ENCODE measurements at places on chromosomes 1 and 21.

GRCh38 chr1:163970699-163971098, 588.3 kb upstream of the PBX1 start:
- DNase-seq = no peak

DNA sequence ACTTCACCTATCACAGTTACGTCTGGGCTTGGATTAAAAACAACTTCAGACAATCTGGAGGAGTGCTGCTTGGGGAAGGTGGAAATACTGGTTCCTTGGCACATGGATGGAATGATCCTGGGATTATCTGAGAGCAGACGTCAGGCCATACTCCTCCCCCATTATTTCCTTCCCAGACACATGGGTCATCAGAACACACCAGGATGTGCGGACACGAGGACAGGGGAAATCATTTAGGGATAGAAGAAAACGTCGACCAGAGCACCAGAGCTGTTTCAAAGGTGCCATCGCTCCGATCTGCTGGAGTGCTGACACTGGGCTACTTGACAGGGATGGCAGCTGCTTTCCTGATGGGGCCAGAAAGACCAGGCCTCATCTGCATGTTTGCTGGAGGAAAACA, 31.8 kb upstream of the ANGPTL7 start:
- DNase-seq = no peak

- peak; percentile 53 for DNase-seq
Measured at GRCh38 chr1:33298623-33299277, 22.1 kb downstream of the A3GALT2 start.

DNA sequence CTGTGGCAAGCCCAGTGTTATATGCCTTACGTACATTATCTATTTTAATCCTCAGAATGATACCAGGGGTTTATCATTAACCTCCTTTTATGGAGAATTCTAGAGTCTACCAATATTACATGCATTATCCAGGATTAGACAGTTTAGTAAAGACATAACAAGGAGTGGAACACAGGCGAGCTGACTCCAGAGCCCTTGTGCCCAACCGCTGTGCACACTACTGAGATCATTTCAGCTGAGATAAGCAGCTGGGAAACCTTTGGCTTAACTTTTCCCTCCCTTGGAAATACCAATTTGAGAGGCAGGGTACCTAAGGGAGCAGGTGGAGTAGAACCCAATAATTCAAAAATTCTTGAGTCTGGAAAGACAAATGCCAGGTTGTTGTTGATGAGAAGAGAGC, 59.8 kb upstream of the ATP1B1 start:
- DNase-seq = no peak

DNA sequence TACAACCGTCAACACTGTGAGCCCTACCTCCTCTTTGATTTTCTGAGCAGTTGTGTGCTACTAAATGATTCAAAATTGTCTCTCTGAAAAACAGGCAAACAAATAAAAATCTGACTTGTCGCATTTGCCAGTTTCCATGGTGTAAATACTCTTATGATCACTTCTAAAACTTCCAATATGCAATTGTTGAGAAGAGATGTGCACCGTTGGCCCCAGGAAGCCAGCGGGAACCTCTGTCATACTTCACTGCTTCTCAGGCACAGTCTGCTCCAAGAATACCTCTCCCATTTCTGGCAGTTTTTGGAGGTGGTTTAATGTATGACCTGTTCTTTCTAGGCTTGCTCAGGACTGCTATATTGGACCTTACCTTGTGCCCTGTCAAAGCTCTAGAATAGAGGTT, 196.0 kb upstream of the NCAM2 start:
- no peak for DNase-seq

DNA sequence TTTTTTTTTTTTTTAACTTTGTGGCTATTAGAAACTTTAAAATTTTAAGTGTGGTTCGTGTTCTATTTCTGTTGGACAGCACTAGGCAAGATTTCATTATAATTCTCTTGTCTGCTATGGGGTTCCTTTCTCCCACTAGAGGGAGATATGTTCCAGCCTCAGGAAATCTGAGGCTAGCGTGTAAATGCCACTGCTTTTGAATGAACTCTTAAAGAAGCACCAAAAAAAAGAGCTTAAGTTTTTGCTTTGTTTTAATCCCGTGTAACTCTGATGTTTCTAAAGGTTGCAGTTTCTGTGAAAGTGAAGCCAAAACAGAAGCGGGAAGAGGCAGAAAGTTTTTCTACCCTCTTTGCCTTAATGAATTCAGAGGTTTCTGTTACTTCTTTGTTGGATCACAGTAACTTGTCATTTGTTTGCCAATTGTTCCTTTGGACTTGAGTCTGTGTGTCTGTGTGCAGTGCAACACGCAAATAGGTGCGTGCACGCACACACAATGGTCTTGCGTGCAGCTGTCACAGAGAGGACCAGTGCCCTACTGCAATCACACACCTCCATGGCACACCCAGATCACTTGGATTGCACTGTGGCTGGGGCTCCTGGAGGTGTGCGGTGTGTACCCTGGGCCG, 32.3 kb downstream of the HHAT start:
- DNase-seq = no peak

DNA sequence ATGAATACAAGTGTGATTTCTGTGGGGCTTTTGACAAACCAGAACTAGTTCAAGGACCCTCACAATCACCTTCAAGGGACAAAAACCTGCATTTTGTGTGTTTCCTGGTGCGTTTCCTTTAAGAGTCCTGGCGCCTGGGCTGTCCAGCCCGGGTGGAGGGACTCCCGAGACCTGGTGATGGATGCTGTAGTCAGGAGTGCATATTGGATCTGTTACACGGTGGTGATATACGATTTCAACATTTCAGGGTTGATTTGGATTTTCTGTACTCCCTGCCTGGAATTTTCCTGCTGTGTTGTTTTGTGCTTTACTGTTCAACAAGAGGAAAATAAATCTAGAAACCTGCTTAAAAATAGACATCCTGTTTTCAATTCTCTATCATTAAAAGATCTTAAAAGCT, 162.0 kb downstream of the KIF26B start:
- no peak for DNase-seq

GRCh38 chr1:56404561-56405030, 174.8 kb downstream of the PLPP3 start:
- DNase-seq = no peak

DNA sequence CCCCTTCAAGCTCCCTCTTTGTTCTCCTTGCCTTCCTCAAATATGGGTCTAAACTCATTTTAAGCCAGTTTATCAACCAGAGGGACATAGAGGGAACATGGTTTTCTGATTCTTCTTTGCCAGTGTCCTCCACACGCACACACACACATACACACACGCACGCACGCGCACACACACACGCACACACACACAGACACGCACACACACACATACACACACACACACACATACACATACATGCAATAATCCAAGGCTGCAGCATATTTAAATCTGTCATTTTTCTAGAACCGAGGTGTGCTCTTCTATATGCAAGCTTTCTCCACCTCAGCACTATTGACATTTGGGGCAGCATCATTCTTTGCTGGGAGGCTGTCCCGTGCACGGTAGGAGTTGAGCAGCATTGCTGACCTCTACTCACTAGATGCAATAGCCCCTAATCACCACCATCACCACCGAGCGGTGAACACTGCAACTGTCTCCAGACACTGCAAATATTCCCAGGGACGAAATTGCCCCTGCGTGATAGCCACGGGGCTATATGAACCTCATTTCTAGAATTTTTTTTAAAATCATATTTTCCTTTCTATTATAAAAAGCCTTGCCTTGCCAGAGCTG, 8.0 kb downstream of the TNFRSF9 start:
- DNase-seq = no peak

- no peak for DNase-seq
Measured at GRCh38 chr21:45001134-45002095, 61.6 kb downstream of the SLX9 start.

GRCh38 chr1:173057984-173058383, 7.2 kb upstream of the TNFSF18 start:
- no peak for DNase-seq

- no peak for DNase-seq
Measured at GRCh38 chr1:246599315-246599714, 33.1 kb downstream of the CNST start.

DNA sequence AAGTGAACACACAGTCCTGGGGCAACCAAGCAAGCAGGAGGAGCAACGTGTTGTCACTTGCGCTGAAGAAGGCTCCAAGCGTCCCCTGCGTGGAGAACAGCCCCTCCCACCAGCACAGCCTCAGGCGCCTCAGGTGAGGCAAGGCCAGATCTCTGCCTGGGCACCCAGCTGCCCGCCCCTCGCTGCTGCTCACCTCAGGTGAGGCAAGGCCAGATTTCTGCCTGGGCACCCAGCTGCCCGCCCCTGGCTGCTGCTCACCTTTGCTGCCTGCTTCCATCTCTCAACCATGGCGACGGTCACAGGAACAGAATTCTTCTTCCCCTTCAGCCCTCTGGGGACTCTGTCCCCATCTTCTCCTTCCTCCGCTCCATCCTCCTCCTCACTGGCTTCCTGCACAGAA, 2.4 kb downstream of the NOC2L start:
- DNase-seq = no peak

- no peak for DNase-seq
Measured at GRCh38 chr1:15420853-15421465, 11.3 kb downstream of the EFHD2 start.

- no peak for DNase-seq
Measured at GRCh38 chr1:10814976-10815857, 18.8 kb upstream of the CASZ1 start.

GRCh38 chr1:166032572-166033371, 134.0 kb downstream of the FAM78B start:
- DNase-seq = no peak

DNA sequence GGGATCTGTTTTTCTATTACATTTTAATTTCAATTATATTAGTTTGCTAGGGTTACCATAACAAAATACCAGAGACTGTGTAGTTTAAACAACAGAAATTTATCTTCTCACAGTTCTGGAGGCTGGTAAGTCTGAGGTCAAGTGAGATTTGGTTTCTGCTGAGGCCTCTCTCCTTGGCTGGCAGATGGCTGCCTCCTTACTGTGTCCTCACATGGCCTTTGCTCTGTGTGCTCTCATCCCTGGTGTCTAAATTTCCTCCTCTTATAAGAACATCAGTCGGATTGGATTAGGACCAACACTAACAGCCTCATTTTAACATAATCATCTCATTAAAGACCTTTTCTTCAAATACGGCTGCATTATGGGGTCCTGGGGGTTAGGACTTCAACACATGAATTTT, 195.2 kb upstream of the CHODL start:
- DNase-seq = no peak

GRCh38 chr1:88698764-88699163, 14.7 kb downstream of the PKN2 start:
- no peak for DNase-seq

- DNase-seq = no peak
Measured at GRCh38 chr1:6270401-6270800, 9.5 kb upstream of the GPR153 start.

DNA sequence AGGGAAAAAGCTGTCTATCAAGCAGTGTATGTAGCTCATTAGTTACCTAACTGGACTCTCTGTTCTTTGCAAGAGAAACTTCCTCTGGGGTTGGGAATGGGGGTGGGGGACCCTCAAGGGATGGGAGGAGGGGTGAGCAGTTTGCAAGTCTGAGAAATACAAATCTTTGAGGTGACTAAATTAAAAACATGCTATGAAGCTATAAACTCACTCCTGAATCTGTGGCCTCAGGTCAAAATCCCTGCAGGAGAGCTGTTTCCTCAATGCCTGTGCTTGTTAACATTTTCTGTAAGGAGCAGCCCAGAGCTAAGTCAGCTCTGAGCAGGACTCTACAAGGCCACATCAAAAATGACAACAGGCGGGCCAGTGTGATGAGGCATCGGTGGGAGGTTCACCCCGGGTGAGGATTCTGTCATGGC, 32.8 kb upstream of the PTPRC start:
- no peak for DNase-seq

- DNase-seq = no peak
Measured at GRCh38 chr1:41022424-41022823, 899 bp upstream of the SLFNL1 start.

GRCh38 chr1:85258536-85259117, 835 bp downstream of the C1orf52 start:
- no peak for DNase-seq

GRCh38 chr1:82463951-82464350, 663.2 kb downstream of the ADGRL2 start:
- no peak for DNase-seq

- no peak for DNase-seq
Measured at GRCh38 chr1:199138061-199138460, 499.2 kb downstream of the PTPRC start.

DNA sequence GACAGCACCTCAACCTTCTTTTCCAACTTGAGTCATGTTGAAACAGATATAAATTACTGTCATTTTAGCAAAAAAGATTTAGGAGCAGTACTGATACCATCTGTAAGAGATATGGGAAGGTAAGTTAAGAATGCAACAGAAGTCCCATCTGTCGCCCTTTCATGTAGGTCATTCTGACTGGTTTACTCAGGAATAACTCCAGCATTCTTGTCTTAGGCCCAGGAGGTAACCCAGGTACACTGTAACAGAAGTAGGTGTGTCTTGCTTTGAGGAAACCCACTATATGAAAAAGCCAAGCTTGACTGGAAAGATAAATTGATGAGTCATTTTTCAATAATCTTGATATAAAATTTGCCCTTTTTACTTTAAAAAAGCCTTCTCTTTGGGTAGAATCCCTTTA, 35.4 kb downstream of the PGM1 start:
- no peak for DNase-seq

DNA sequence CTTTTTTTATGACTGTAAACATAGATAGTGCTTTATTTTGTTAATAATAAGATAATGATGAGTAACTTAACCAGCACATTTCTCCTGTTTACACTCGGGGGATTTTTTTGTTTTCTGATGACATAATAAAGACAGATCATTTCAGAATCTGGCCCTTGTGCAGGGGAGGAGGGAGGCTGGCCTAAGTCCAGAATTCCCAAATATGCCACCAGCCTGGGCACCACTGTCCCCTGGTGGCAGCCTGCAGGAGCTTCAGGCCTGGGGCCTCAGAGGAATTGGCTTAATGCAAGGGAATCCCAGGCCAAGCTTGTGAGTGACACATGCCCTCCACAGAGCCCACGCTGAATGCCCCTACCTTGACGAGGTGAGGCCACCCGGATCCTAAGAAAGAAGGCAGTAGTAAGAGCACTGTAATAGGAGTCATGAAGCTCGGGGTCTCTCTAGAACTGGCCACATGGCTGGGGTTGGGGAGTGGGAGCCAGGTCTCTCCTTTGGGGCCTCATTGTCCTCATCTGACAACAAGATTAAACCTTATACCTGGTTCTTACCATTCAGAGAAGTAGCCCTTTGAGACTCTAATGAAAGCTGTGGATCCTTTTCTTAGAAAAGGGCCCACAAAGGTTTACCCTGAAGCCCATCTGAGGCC, 24.1 kb downstream of the ETNK2 start:
- no peak for DNase-seq

DNA sequence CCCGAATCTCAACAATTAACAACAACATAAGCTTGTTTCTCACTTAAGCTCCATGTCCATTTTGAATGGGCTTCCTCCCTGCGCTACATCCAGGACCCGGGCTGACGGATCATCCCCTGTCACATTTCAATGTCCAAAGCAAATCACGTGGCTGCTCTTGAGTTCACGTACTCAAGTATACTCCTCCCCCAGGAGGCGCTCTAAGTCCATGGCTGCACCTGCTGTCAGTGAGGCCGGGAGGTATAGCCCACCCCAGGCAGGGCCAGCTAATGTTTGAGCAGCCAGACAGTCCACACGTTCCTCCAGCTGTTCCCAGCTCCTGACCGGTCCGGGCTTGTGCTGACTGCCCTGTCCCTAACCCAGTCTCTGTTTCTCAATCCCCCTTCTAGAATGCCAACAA, 220.8 kb downstream of the SLC35F3 start:
- no peak for DNase-seq

- DNase-seq = no peak
Measured at GRCh38 chr1:67611846-67612245, 73.2 kb upstream of the GADD45A start.
